Left kidney (tissue), 8 donors: ENCODE measurements at places on chromosomes 12 and 14.

GRCh38 chr14:24133735-24134134, 2.3 kb upstream of the PSME1 start:
- no peak for DNase-seq

- DNase-seq: no peak
Measured at GRCh38 chr14:22311636-22312035, 277.4 kb downstream of the DAD1 start.

- DNase-seq: no peak
Measured at GRCh38 chr14:75825147-75825592, 156.6 kb downstream of the TGFB3 start.

GRCh38 chr12:93536766-93537488, 35.5 kb upstream of the SOCS2 start:
- DNase-seq: no peak

GRCh38 chr12:54954801-54955200, 29.8 kb downstream of the TESPA1 start:
- DNase-seq: no peak

DNA sequence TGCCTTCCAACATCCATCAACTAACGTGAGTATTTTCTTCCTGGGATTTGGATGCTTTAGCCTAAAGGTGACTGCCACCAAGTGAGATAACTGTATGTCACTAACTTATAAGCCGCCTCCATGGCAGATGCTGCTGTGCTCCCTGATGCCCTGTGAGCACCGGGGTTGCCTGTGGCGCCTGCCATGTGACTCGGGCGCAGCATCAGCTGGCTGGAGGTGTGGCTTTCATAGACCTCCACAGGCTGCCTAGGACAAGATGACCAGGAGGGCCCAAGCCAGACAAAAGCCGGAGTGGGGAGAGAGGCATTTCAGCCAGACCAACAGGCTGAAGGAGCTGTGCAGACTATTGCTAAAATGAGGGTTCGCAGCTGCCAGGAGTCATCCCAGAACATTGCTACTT, 55.7 kb downstream of the ANAPC7 start:
- DNase-seq: no peak

GRCh38 chr14:64292197-64292596, 2.0 kb downstream of the ESR2 start:
- DNase-seq: no peak
